NCI-H1092 (cell line): ENCODE measurements at places on chromosomes 1 and 21.

DNA sequence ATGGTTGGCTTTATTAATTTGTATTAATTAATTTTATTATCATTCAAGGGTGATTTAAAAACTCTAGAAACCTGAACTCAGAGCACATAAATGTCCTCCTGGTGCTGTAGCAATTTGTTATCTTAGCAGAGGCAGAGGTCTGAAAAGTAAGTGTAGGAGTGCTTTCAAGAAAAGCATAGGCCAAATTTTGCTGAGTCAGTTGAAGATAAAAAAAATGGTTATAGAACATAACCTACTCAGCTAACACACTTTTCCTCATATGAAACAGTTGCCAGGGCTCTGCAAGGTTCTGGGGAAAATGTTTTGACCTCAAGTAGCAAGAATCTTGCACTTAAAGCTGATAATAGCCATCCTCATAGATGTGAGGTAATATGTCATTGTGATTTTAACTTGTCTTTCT, 53.5 kb upstream of the CHODL start:
- DNase-seq = no peak

GRCh38 chr1:45787905-45788304, 15.5 kb upstream of the MAST2 start:
- DNase-seq = no peak

DNA sequence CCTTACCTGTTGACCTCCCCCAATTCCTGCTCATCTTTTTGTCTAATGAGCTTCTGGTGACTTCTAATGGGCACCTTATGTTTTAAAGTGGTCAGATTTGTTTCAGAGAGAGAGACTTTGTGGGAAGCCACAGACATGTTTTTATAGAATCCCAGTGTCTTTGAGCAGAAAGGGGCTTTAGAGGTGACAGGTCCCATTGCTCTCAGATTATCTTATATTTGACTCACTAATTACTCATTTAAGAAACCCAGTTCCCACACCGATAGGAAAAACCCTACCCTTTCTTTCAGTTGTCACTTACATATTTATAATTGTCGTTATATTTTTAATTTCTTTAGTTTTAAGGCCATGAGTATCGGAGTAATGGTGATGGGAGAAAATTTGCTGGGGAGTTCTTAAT, 215.5 kb downstream of the CAMTA1 start:
- no peak for DNase-seq

DNA sequence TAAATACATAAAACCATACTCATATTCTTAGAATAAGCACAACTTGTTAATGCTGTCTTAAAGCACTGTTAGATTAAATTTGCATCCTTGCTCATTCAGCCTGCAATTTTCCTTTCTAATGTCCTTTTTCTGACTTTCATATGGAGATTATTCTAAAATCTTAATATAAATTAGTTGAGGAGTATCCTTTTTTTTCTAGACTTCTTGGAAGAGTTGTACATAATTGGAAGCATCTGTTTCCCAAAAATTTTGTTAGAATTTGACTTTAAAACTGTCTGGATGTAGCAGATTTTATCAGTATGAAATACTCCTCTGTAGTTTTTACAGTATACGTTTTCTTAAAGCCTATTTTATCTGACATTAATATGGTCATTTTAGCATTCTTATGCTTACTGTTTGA, 9.7 kb downstream of the KIFAP3 start:
- no peak for DNase-seq

DNA sequence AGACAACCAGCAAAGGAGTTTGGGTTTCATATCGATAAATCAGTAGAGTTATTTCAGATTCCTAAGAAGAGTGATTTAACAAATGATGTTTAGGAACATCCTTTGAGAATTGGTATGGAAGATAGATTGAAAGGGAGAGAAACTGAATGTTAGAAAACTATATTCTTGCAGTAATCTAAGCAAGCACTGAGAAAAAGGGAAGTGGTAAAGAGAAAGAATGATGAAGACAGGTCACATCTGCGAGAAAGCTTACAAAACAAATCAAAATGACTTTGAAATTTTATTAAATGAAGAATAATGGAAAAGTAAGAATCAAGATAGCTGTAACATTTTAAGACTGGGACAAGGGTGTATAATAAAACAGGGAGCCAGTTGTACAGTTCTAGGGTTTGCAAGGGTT, 177.0 kb downstream of the HS2ST1 start:
- DNase-seq = no peak

DNA sequence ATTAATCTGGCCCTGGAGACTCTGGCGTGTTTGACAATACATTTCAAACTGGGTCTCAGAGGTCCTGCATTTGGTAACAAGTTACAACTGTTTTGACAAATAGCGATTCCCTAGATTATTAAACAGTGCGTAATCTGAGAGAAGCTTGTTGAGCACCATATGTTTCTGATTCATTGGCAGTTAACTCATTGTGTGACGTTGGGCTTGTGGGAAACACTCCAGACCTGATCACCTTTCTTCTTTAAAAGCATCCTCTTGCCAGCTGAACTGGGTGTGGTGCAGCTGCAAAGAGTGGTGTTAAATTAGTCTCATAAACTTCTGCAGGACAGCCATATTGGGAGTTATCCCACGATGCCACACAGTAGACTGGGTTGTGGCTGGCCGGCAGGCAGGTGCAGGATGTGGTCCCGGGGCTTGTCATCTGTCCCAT, 82.7 kb downstream of the CDC7 start:
- peak; percentile 11 for DNase-seq

DNA sequence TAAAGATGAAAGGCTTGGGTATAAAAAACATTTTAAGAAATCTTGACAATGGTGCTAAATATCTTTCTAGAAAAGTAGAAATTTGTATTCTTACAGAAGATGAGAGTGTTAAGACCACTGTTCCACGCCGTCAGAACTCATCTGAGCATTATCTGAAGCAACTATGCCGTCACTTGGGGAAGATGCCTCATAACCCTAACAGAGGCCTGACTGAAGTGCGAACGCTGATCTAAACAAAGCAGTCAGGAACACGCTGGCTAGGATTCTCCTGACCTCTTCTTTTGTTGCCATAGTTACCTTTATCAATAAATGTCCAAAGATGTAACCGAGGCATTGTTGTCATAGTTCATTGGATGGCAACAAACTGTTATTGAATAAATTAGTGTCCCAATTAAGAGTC, 612.4 kb downstream of the LTN1 start:
- DNase-seq = no peak

- no peak for DNase-seq
Measured at GRCh38 chr1:102365071-102365470, 368.3 kb upstream of the OLFM3 start.

- DNase-seq = no peak
Measured at GRCh38 chr1:76827066-76827465, 40.2 kb upstream of the ST6GALNAC5 start.

DNA sequence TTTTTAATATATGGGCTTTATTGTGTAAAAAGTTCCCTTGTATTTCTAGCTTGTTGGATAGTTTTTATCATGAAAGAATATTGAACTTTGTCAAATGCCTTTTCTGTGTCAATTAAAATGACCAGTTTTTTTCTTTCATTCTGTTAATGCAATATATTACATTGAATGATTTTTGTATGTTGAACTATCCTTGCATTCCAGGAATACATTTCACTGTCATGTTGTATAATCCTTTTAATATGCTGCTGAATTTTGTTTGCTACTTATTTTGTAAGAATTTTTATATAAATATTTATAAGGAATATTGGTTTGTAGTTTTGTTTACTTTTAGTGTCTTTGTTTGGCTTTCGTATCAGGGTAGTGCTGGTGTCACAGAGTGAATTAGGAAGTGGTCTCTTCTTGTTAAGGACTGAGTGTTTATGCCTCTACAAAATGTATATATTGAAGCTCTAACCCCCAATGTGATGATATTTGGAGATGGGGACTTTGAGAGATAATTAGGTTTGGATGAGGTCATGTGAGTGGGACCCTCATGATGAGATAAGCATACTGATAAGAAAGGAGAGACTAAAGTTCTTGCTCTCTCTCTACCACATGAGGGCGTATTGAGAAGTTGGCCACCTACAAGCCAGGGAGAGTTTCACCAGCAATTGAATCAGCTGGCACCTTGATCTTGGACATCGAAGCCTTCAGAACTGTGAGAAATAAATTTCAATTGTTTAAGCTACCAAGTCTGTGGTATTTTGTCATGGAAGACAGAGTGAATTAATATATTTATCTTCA, 12.0 kb upstream of the SLAMF6 start:
- no peak for DNase-seq

DNA sequence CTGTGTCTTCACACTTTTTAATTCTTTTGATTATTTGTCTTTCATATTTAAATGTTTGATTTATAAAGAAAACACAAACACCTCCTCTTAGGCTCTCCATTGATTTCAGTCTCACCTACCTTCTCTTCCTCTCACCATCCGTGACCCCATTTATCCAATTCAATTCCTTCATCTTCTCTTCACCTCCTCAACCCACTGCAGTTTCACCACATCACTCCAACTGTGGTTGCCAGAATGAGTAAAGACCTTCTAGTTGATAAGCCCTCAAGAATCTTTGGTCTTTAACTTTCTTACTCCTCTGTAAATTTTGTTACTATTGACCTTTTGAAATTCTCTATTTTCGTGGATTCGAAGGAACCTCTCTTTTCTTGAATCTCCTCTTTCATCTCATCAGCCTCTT, 260.7 kb downstream of the CHRM3 start:
- DNase-seq = no peak

DNA sequence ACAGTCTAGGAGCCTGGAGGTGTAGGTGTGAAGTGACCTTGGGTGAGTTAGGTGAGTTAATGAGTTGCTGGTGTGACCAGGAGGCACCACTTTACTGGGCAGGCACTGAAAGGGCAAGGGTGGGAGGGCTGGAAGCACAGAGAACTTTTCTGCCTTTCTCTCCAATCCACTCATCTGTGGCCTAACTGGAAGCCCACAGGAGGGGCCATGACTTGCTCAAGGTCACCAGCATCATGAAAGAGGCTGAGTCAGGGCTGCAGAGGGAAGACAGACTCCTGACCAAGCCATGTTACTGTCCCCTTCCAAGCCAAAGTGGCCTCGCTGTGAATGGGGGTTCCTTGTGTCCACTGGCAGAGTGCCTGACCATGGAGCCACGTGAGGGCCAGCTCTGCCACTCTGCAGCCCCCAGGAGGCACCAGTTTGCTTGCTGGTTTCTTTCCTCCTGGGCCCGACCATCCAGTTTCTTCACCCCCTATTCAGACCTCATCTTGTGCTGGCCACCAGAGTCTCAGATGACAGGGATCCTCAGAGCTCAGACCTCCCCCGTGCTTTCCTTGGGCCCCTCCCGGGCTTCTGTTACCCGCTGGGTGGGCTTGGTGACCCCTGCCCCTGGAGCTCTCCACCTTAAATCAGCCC, 4.3 kb upstream of the BSND start:
- DNase-seq = no peak

GRCh38 chr1:215594640-215595039, 27.5 kb downstream of the KCTD3 start:
- peak; percentile 4 for DNase-seq

DNA sequence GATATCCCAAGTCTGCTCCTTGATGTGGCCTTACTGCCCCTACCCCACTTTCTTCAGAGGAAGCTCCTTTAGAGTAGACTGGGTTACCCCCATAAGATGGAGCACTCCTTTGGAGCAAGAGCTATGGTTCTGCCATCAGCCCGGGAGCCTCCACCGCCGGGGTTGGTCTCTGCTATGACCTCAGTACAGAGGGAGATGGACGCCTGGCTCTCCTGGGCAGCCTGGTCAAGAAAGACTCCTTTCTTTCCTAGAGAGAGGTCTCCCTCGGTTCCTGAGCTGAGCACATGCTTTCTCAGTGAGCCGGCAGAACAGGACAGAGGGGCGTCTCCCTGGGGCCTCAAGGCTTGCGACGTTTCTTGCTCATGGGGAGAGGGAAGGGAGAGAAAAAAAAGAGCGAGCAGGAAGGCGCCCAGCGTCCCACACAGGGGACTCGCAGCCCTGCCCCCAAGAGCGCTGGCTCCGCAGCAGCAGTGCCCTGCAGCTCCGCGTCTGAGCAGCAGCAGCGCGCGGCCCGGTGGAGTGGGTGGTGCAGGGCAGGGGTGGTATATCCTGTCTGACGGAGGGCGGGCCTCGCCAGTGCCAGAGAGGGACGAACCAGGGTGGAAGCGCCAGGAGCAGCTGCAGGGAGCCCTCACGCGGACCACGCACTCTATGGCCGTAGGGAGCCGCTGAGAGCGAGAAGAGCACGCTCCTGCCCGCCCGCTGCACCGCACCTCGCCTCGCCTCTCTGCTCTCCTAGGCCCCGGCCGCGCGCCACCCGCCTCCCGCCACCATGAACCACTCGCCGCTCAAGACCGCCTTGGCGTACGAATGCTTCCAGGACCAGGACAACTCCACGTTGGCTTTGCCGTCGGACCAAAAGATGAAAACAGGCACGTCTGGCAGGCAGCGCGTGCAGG, at the start of gene PKP1:
Gene PKP1, plus strand, starts transcription at position 576 of the 899 bp plus-strand sequence. Its CDS starts 197 bp downstream, at position 773.
- no peak for DNase-seq

DNA sequence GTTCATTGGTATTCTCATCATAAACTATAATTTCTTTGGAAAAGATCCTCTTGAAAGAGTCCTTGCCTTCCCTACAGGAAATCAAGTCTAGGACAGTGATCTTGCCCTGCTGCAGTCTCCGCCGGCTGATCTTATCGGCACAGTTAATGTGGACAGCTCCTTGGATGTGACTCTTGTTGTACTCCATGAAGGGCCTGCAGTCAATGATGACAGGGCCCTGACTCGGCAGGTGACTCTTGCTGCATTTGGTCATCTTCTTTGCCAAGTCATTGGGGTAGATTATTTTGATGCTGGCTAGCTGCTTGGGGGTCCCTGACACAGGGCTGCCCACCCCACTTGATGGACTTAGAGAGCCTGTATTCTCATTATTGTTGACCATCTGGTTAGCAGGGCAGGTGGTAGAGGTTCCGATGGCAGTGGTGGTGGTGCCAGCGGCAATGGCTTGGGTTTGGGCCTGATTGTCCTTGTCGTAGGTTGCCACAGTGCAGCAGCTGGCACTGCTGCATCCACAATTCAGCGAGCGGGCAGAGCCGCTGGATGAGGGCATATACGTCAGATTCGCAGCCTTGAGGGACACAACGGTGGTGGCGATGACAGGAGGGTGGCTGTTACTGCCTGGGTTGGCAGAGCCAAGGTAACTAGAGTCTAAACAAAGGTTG, 2.7 kb downstream of the DUSP10 start:
- no peak for DNase-seq

- DNase-seq = no peak
Measured at GRCh38 chr1:3312310-3312897, 142.1 kb upstream of the ARHGEF16 start.

GRCh38 chr1:209619696-209620486, 32.3 kb downstream of the LAMB3 start:
- no peak for DNase-seq

DNA sequence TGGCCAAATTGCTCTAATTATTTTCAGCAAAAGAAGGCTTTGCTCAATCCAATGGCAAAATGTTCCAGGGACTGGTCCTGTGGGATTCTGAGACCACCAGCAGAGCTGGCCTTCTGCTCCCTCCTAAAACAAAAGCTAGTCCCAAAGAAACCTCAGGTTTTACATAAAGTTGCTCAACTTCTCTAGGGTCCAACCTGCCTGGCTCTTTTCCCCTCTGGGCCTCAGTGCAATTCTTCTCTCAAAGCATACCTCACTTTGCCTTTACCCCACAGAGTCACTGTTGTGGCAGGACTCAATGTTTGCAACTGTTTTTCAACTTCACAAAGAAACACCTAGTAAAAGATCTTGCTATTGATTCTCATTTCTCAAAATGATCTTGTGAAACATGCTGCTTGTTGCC, 39.8 kb downstream of the TBX15 start:
- no peak for DNase-seq

- no peak for DNase-seq
Measured at GRCh38 chr1:54651608-54652007, 10.0 kb downstream of the MROH7 start.

GRCh38 chr1:16260814-16261213, 23.8 kb upstream of the CPLANE2 start:
- no peak for DNase-seq
